C1 segment of cervical spinal cord (tissue), 14 donors: ENCODE measurements at places on chromosomes 2 and 18.

GRCh38 chr18:963276-963675 lies 58.6 kb downstream of the ADCYAP1 start:
- no peak for DNase-seq

DNA sequence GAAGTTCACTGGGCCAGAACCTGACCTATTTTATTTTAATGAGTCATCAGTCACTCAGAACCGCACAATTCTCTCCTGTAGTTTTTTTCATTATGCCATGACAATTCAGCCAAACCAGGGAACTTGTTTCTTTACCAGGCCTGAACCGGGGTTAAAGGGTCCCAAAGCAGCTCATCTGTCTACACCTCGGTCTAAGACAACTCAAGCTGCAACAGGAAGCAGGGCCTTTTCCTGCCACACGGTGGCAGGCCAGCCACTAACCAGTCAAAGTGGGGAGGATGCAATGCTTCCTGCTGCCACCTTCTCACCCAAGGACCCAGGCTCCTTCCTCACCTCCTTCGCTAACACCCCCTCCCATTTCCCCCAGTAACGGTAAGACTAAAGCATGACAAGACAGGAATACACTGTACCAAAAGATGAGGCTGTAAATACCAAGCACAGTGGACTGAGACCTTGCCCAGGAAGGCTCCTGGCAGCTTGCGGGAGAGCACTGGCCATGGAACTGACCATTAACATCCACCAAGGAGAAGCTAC lies 56.7 kb upstream of the ACKR3 start:
- no peak for DNase-seq

DNA sequence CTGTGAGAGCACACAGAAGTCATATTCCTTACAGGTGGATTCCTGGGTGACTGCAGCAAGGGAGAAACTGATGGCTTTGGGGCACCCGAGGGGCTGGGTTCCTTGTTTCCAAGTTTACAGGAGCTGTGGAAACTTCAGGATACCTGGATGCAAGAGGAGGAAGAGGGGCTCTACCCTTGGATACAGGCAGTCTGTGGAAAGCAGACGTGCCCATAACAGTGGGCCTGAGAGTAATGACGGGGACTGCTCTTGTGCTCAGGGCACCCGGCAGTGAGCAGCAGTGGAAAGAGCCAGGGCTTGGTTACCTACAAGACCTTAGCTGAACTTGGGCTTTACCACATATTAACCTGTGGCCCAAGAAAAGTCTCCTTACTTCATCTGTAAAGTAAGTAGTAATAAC lies 102.2 kb upstream of the TGFA start:
- DNase-seq = no peak

DNA sequence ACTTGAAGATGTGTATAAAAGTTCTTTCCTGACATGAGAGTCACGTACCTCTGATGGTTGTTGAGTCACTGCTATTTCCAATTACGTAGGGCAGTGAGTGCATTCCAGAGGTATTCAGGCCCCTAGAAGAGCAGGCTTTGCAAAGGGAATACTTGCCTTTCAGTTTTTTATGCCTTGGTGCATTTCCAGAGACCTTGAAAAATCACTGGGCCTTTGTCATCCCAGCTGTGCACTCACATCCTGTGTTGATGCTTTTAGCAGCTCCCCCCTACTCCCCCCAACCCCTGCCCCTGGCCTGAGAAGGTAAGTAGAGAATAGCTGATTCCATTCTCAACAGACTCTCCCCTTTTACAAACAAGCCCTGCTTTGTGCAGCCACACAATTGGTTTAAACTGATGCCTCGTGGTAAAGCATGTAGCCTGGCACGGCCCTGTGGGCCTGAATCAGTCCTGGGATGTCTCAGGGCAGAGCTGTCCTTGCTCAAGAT lies 174.2 kb downstream of the PRPF40A start:
- DNase-seq = peak; percentile 46

DNA sequence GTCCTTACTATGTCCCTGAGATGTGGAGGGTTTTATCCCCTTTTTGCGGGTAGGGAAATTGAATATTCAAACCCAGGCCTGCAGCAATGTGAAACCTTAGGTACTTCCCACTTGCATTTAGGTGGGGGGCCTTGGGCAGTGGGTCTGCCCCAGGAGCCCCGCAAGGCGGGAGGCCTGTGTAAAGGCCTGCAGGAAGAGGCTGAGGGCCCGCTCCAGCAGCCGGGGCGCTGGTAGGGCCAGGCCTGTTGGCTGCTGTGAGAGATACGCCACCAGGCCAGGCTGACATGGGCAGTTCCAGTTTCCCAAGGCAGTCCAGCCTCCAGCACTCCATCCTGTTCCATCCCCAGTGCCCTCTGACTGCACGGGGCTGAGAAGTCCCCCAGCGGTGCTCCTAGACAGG lies 64.2 kb downstream of the GBX2 start:
- no peak for DNase-seq

DNA sequence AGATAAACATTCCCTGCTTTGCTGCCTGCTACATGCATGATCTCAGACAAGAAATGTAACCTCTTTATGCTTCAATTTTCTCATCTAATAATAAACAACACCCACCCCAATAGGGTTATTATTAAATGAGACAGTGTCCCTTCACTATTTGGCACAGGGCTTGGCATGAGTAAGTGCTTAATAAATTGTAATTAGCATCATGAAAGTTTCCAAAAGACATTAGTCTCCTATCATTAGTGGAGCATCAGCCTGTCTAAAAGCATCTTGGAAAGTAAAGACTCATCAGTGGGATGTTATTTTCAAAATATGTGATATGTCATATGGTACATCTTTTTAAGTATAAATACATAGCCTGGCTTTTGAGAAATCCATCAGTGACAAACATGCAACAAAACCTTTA lies 275.0 kb downstream of the ZEB2 start:
- DNase-seq = no peak

DNA sequence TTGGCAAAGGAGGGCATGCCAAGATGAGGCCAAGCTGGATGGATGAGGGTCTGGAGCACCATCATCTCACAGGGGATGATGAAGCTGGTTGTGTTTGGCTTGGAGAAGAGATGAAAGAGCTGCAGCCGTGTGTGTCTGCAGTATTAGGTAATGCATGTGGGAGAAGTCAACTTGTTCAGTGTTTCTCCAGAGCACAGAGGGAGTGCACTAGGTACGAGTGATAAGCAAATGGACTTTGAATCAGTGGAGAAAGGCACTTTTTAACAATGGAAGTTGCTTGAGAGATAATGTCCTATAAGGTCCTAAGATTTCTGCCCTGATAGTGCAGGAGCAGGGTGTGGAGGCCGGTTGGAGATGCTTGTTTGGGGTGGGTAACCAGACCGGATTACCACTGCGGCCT lies 36.0 kb downstream of the SLC14A2 start:
- no peak for DNase-seq

- DNase-seq = no peak
These were observed 54.0 kb upstream of the CWC22 start for GRCh38 chr2:180061085-180061484.

DNA sequence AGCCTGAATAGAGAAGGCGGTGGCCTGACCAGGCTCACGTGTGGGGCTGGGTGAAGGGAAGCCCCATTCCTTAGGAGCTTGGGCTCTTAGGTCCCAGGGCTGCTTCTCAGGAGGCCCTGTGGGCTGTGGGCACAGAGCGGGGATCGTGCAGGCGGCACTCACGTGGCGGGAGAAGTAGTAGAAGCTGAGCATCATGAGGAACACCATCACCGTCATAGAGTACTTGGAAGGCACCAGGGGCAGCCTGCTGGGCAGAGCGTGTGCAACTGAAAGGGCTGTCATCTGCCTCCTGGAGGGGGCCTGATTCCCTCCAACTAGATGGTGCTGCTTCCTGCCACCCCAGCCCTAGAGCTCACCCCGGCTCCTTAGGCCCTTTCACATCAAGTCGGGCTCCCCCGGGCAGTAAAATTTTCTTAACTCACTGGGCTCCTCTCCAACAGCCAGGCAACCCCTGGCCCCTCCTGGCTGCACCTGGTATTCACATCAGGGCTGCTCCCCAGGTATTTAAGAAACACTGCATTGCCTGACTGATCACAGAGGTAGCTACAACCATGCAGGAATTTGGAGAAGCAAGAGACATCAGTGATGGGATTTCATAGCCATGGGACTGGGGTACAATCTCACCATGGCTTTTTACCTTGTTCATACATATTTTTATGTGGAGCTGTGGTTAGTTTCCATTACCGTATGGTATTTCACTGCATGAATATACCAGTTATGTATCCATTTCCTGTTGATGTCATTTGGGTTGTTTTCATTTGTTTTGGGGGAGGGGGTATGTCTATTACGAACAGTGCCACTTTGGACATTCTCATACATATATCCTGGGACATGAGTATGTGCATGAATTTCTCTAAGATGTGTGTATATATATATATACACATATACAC lies 32.9 kb downstream of the CENPO start:
- DNase-seq = no peak

DNA sequence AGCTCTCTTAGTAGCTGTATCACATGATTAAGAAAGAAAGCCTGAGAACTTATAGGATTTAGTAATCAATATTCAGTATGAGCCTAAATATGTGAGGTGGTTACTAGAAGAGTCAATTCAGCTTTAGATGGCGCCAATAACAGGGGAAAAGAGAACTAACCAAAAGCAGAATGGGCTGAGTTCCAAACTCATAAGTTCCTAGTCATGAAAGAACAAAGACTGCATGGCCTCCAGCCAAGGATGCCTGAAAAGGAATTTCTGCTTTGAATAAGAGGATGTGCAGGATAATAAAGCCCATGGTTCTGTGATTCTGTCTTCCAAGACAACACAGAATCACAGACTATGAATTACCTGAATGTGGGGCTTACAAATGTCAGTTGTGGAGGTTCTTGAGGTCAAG lies 196.5 kb downstream of the SATB2 start:
- DNase-seq = peak; percentile 8

GRCh38 chr18:48902023-48902855 lies 48.5 kb downstream of the SMAD7 start:
- peak; percentile 45 for DNase-seq

GRCh38 chr2:11629851-11630250 lies 40.1 kb downstream of the NTSR2 start:
- DNase-seq = no peak

- peak; percentile 57 for DNase-seq
These were observed 38.9 kb upstream of the FBXO11 start for GRCh38 chr2:47945046-47945781.

- no peak for DNase-seq
These were observed 43.1 kb upstream of the CWC22 start for GRCh38 chr2:180050246-180050645.

DNA sequence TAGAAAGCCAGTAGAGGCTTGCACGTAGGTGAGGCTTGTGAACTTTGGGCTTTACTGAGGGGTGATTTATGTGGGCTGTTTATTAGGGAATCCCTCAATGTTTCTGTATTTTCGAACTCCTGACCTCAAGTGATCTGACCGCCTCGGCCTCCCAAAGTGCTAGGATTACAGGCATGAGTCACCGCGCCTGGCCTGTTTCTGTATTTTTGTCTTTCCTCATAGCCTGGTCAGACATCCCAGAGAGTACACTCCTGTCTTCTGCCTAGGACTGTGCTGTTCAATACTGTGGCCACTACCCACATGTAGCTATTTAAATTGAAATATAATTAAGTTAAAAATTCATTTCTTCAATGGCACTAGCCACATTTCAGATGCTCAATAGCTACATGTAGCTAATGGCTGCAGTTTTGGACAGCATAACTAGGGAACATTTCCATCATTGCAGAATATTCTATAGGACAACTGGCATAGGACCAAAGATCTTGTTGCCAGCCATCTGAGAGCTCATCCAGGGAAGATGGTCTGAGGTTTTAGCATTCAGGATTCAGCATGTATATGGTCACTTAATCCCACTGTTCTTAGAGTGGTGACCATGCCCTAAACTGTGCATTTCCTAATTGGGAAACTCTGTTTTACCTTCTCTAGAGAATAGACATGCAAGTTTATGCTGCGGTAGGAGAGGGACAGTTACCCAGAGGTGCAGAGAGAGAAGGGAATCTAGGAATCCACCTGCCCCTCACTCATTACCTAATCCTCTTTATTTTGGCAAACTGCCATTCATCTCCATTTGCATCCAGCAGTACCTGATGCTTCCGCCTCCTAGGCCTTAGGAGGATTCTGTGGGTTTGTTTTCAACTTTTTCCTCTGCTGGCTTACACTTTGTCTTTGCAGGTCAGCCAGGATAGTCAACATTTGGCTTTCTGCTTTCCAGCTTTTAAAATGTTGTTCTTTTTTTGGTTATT lies 64.4 kb downstream of the LCLAT1 start:
- DNase-seq = peak; percentile 21

DNA sequence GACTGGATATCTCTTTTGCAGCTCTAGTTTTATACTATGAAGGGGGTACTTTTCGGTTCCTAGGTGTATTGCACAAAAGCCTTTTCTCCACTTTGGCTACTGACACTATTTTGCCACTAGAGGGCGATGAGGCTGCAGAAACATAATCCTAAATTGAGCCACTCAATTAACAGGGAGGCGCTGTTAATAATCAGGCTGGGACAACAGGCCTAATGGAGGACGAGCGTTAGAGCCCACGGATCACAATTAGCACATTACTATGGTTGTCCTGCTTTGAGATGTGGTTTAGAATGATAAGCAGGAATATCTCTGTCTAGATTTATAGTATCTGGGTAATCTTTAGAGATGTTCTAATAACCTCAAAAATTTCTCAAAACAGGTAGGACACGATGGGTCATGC lies 62.2 kb upstream of the PMAIP1 start:
- no peak for DNase-seq

DNA sequence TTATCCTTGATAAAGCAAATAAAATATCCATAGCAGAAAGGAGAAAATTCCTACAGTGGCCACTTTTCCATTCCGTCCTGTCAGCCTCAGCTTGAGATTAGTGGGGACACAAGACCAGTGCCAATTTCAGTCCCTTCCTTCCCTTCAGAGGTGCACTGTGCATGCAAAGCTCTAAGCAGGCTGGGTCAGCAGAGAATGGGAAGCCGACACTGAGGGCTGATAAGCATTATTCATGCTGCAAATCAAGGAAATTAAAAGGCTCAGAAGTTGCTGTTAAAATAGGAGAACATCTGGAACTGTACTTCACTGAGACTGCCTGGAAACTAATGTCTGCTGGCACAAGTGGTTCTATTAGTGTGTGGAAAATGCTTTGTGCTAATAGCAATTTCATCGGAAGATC lies 534.3 kb downstream of the ADCYAP1 start:
- DNase-seq = no peak

DNA sequence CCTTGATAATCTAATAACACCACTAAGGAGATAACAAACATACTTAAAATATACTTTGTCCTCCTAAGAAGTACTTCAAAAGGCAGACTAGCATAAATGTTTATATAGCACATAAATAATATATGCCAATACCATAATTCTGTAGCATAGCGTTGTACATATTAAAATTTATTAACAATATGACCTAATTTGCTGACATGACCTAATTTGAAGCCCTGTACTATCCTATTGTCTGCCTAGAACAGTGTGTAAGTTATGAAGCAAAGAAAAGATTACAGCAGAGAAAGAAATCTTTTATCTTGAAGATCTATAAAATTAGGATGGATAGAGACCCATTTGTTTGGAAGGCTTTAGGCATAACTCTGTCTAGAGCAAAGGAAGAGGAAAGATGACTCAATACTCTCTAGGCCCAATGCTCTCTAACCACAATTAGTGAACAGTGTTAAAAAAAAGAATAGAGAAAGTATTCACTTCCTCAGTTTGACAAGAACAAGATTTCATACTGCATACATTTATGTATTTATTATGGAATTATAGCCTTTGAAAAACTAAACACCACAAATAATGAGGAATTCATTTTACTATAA lies 231.3 kb downstream of the ZRANB3 start:
- DNase-seq = no peak
